ENCODE measurements at places on chromosomes 1 and 21.

GRCh38 chr1:235624721-235625333 lies 24.8 kb downstream of the GNG4 start:
- no peak overlapping the region for H3K4me3 ChIP-seq
- no peaks in the 10 kb centered on the region for H3K27me3 ChIP-seq
- H3K4me1 ChIP-seq: no peaks in the 10 kb centered on the region
- no peaks in the 10 kb centered on the region for H3K36me3 ChIP-seq
- no peak for DNase-seq

GRCh38 chr1:110243146-110243545 lies 33.0 kb downstream of the KCNC4 start:
- H3K27ac ChIP-seq: no peak overlapping the region
- no peaks in the 10 kb centered on the region for H3K27me3 ChIP-seq
- no peaks in the 10 kb centered on the region for H3K36me3 ChIP-seq
- no peaks in the 10 kb centered on the region for H3K4me1 ChIP-seq
- DNase-seq: no peak

DNA sequence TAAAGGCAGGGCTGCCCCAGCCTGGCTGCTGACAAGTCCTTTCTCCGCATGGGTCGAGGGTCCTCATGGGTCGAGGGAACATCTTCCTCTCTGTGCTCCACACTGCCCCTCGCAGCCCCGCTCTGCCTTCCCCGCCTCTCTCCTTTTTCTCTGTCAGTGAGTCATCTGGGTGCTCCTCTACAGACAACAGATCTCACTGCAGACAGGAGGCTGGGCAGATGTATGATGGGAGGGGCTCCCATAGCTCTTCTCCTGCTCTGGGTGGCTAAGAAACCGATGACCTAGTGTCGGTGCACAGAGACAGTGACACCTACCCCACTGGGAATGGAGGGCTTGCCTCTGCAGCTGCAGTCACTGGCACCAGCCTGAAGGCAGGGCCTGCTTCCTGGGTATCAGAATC lies 5.5 kb downstream of the KCNA10 start:
- no peak overlapping the region for H3K27ac ChIP-seq
- H3K27me3 ChIP-seq: no peaks in the 10 kb centered on the region
- H3K4me3 ChIP-seq: no peak overlapping the region
- no peaks in the 10 kb centered on the region for H3K4me1 ChIP-seq
- DNase-seq: no peak

GRCh38 chr1:216458812-216459211 lies 35.6 kb upstream of the USH2A start:
- no peaks in the 10 kb centered on the region for H3K27me3 ChIP-seq
- H3K36me3 ChIP-seq: no peaks in the 10 kb centered on the region
- H3K27ac ChIP-seq: no peak overlapping the region
- no peaks in the 10 kb centered on the region for H3K4me1 ChIP-seq

DNA sequence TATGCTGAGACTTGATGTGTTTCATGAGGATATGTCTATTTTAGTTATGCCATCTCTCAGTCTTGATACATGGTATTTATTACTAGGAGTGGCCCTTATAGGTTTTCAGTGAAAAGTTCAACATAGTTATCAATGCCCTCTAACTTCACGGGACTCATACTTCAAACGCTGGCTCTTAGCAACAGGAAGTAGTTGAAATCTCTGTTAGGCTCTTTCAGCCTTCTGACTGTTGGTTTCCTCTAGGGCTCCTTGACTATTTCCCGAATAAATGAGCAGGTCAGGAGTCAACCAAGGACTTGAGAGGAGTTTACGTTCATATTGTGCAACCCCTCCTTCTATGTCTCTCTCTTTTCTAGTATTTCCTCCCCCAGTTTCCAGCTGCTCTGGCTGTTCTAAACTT lies 141.8 kb downstream of the RGS7 start:
- no peak overlapping the region for H3K27ac ChIP-seq
- H3K27me3 ChIP-seq: no peaks in the 10 kb centered on the region
- no peaks in the 10 kb centered on the region for H3K4me1 ChIP-seq
- no peaks in the 10 kb centered on the region for H3K36me3 ChIP-seq
- no peak for DNase-seq
- H3K4me3 ChIP-seq: no peak overlapping the region

DNA sequence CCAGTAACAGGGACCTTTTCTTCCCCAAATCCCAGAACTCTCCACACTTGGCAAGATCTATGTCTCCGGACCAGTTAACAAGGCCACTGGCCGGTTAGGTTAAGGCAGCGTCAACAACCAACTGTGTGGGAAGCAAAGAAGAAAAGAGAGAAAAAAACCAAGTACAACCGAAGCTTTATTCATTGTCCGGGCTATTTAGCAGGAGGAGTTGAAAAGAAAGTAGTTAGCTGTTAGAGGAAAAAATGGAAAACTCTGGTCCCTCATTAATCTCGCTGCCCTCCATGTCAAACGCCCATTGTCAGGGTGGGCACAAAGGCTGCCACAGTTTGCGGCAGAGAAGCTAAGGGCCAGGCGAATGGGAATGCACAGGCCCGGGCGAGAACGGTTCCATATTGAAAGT lies 49.3 kb upstream of the GRIK3 start:
- no peak overlapping the region for H3K27ac ChIP-seq
- no peaks in the 10 kb centered on the region for H3K36me3 ChIP-seq
- H3K4me3 ChIP-seq: no peak overlapping the region
- DNase-seq: no peak
- no peaks in the 10 kb centered on the region for H3K27me3 ChIP-seq

- H3K4me1 ChIP-seq: no peaks in the 10 kb centered on the region
- no peak for DNase-seq
- H3K27ac ChIP-seq: no peak overlapping the region
- no peak overlapping the region for H3K4me3 ChIP-seq
- H3K27me3 ChIP-seq: no peaks in the 10 kb centered on the region
Observed at GRCh38 chr1:110927484-110928075, 36.1 kb downstream of the LRIF1 start.

DNA sequence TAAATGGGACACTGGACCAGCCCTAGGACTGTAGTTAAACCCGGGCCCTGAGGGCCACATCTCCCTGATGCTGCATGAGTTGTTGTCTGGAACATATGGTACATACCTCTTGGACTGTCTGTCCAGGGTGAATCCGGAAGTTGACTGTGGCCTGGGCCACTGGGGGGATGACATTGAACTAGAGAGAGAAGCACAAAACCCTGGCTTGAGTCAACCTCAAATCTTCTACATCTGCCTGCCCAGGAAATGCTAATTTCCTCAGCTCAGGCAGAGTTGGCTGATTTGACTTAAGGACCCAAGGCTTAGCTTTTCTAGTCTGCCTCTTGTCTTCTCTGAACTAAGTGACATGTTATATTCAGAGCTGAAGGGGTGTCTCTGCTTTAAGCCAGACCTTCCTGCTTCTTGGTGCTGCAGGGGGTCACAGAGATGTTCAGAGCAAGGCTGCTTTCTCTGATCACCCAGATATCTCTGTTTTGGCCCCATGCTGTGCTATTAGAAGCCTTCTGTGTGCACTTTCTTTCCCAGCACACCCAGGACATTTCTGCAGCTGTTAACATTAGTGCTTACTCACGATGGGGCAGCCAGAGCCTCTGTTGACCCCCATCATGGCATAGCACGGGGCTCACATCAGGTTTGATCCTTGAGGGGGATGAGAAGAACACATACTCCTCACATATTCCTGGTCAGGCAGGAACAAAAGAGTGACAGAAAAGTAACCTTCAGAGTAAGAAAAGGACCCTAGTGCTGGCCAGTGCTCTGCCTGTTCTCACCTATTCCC lies 9.6 kb downstream of the PM20D1 start:
- no peaks in the 10 kb centered on the region for H3K36me3 ChIP-seq
- H3K27me3 ChIP-seq: no peaks in the 10 kb centered on the region
- H3K4me3 ChIP-seq: no peak overlapping the region
- no peak for DNase-seq

- DNase-seq: no peak
- H3K27me3 ChIP-seq: no peaks in the 10 kb centered on the region
- H3K36me3 ChIP-seq: peaks cover 22% of the 10 kb centered on the region
Observed at GRCh38 chr1:205095422-205095821, 11.2 kb upstream of the TMEM81 start.

GRCh38 chr1:197967066-197967465 lies 49.9 kb downstream of the LHX9 start:
- DNase-seq: no peak
- no peaks in the 10 kb centered on the region for H3K36me3 ChIP-seq
- H3K4me3 ChIP-seq: no peak overlapping the region
- H3K27me3 ChIP-seq: no peaks in the 10 kb centered on the region
- H3K4me1 ChIP-seq: no peaks in the 10 kb centered on the region

DNA sequence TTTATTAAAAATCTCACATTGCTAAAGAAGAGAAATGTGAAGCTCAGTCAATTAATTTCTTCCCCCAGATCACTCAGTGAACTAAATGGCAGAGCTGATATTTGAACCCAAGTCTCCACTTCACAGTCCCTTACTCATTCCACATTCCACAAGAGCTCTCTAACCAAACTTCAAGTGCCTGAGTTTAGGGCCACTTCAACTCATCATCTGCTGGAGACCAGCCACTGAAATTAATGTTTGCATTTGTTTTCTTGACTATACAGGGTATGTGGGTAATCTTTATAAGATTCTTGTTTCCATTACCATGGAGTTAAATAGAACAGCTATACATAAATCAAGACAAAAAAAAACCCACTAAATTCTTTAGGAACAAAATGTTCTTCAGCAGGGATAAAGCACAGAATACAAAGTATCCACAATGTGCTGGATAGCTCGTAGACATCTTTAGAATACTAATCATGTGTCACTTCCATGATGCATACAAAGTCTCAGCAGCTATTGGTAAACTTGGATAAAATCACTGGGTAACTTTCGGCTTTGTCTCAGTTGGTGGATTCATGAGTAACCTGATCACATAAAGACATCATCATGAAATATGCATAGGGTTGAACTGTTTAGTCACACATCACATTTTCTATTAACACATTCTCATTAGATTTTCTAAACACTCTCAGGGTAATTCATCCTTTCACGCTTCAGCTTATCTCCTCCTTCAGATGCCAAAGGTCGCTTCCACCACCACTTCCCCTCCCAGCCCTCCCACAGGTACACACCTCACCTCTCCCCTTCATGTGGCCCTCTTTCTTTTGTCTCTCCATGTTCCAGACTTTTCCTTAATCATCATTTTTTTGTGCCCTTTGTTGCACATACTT lies 89.8 kb downstream of the LRRC53 start:
- no peaks in the 10 kb centered on the region for H3K27me3 ChIP-seq
- no peaks in the 10 kb centered on the region for H3K4me1 ChIP-seq
- H3K36me3 ChIP-seq: no peaks in the 10 kb centered on the region
- no peak overlapping the region for H3K4me3 ChIP-seq

- H3K27ac ChIP-seq: peak within 1 kb of the TSS; percentile 95
- no peaks in the 10 kb centered on the region for H3K36me3 ChIP-seq
- DNase-seq: peak; percentile 32
- peaks cover 32% of the 10 kb centered on the region for H3K4me1 ChIP-seq
- no peaks in the 10 kb centered on the region for H3K27me3 ChIP-seq
Observed at GRCh38 chr1:181033799-181034451, at the start of gene MR1. TSS of gene MR1 (plus strand) at chr1:181033983. CDS start at chr1:181034008, 25 bp downstream.

GRCh38 chr1:15680561-15681348 lies 3.4 kb upstream of the PLEKHM2 start:
- H3K27ac ChIP-seq: no peak overlapping the region
- peaks cover 5% of the 10 kb centered on the region for H3K4me1 ChIP-seq
- no peaks in the 10 kb centered on the region for H3K27me3 ChIP-seq
- no peak overlapping the region for H3K4me3 ChIP-seq
- no peaks in the 10 kb centered on the region for H3K36me3 ChIP-seq

GRCh38 chr1:178540204-178540603 lies 27.3 kb downstream of the TEX35 start:
- H3K4me3 ChIP-seq: no peak overlapping the region
- H3K27me3 ChIP-seq: no peaks in the 10 kb centered on the region
- H3K36me3 ChIP-seq: peaks cover 3% of the 10 kb centered on the region
- H3K4me1 ChIP-seq: no peaks in the 10 kb centered on the region
- H3K27ac ChIP-seq: no peak overlapping the region

DNA sequence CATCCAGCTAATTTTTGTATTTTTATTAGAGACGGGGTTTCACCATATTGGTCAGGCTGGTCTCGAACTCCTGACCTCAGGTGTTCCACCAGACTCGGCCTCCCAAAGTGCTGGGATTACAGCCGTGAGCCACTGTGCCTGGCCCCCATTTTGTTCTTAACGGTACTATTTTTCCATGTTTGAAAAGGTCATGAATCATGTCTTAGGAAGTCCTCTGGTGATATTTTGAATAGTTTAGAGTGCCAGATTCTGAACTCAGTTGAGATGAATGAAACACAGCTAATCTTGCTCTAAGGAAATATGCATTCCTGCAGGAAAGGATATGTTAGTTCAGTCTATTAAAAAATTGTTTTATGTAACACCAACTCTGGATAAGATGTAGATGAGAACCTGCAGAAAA lies 62.6 kb upstream of the ATP2B4 start:
- H3K27ac ChIP-seq: no peak overlapping the region
- no peaks in the 10 kb centered on the region for H3K4me1 ChIP-seq
- DNase-seq: no peak
- no peak overlapping the region for H3K4me3 ChIP-seq

GRCh38 chr1:169515641-169516040 lies 29.9 kb upstream of the SLC19A2 start:
- no peak for DNase-seq
- H3K4me1 ChIP-seq: no peaks in the 10 kb centered on the region
- H3K27ac ChIP-seq: no peak overlapping the region
- no peaks in the 10 kb centered on the region for H3K36me3 ChIP-seq

- H3K36me3 ChIP-seq: no peaks in the 10 kb centered on the region
- no peaks in the 10 kb centered on the region for H3K27me3 ChIP-seq
- DNase-seq: no peak
- H3K4me3 ChIP-seq: no peak overlapping the region
Observed at GRCh38 chr1:119637710-119638109, 10.4 kb downstream of the ZNF697 start.

GRCh38 chr1:43945674-43946235 lies 995 bp upstream of the IPO13 start:
- H3K4me3 ChIP-seq: peak overlapping the region; percentile 86
- no peak for DNase-seq
- peak overlapping the region; percentile 97 for H3K27ac ChIP-seq
- no peaks in the 10 kb centered on the region for H3K36me3 ChIP-seq

DNA sequence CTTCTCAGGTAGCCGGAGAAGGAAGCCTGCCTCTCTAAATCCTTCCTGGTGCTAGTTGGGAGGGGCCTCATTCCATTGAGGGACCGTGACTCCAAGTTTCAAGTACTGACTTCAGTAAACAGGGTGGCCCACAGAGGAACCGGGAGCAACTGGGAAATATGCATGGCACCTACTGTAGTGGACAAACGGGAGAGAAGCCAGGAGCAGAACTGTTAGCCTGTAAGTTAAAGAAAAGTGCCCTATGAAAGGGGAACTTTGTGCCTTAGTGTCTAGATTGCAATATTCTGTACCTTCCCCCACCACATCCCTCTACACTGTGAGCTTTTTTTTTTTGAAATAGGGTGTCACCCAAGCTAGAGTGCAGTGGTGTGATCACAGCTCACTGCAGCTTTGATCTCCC lies 33.2 kb upstream of the KANK4 start:
- DNase-seq: no peak
- no peaks in the 10 kb centered on the region for H3K36me3 ChIP-seq
- H3K27ac ChIP-seq: no peak overlapping the region
- no peaks in the 10 kb centered on the region for H3K4me1 ChIP-seq
- no peaks in the 10 kb centered on the region for H3K27me3 ChIP-seq
- H3K4me3 ChIP-seq: no peak overlapping the region

- H3K4me3 ChIP-seq: no peak overlapping the region
- H3K4me1 ChIP-seq: no peaks in the 10 kb centered on the region
- no peak overlapping the region for H3K27ac ChIP-seq
- no peaks in the 10 kb centered on the region for H3K36me3 ChIP-seq
- DNase-seq: no peak
Observed at GRCh38 chr1:201513498-201514243, 6.7 kb upstream of the CSRP1 start.

GRCh38 chr1:25430967-25431881 lies 527 bp downstream of the MACO1 start:
- H3K27me3 ChIP-seq: no peaks in the 10 kb centered on the region
- H3K36me3 ChIP-seq: no peaks in the 10 kb centered on the region
- peak; percentile 79 for DNase-seq
- H3K27ac ChIP-seq: peak overlapping the region; percentile 96
- H3K4me1 ChIP-seq: peaks cover 35% of the 10 kb centered on the region
- peak overlapping the region; percentile 100 for H3K4me3 ChIP-seq

Data from naive thymus-derived CD4-positive, alpha-beta T cell (primary cell).